ENCODE measurements at places on chromosomes 16 and 17.

DNA sequence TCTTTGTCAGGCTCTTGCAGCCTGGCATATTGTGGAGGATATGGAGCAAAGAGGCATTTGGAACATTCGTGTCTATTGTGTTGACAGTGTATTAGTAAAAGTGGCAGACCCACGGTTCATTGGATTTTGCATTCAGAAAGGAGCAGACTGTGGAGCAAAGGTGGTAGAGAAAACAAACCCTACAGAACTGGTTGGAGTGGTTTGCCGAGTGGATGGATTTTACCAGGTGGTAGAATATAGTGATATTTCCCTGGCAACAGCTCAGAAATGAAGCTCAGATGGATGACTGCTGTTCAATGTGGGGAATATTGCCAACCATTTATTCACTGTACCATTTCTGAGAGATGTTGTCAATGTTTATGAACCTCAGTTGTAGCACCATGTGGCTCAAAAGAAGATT, 44.5 kb downstream of the EFCAB13 start:
- no peak for DNase-seq

- DNase-seq = no peak
These were observed 28.8 kb downstream of the HEATR6 start for GRCh38 chr17:60049936-60050335.

DNA sequence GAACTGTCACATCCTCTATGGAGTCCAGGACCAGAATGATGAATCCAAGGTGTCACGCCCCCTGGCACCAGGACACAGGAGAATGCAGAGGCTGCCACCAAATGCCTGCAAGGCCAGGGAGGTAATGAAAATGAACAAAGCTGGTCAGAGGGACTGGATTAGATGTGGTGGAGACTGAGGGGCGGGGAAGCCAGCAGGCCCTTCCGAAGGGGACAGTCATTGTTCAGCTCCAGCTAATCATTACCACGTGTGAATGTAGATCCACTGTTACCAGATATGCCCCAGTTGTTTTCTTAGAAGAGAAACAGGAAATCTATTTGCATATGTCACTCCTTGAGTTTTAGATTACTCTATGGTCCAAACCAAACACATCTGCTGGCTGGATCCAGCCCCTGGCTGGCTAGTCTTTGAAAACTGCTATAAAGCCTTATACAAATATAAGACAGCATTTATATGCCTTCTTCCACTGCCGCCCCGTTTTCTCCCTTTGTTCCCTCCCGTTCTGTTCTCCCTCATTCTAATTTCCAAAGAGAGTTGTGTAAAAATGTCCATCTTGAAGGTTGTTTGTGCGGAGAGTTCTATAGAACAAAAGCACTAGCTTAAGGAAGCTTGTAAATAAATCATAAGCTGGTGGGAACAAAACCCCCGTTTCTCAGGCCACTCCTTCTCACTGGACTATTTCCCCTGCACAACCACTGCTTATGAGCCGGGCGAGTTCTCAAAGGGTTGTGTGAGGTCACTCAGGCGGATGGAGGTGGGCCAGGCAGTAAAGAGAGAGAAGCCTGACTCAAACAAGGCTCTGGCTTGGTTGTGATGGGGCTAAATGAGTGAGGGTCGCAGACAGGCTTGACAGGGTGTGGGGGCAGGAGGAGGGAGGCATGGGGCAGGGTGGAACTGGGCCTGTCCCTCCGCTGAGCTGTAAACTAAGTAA, 14.2 kb downstream of the CRYM start:
- peak; percentile 91 for DNase-seq

- DNase-seq = no peak
These were observed 656 bp upstream of the IGFBP4 start for GRCh38 chr17:40442392-40443195.

- DNase-seq = peak; percentile 95
These were observed 19.4 kb downstream of the CEP295NL start for GRCh38 chr17:78883533-78884131.

DNA sequence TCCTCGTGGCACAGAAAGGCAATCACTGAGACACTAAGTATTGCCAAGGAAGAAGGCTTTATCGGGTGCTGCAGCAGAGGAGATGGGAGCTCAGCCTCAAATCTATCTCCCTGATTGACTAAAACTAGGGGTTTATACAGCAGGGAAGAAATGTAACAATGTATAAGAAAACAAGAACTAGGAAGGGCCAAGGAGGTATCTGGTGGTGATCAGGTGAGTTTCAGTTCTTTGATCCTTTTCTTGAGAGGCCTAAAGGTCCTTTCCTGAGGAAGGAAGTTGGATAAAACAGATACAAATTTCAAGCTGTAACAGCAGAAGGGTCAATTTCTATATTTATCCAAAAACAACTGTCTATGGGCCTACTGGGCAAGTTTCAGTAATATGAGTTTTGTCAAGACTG, 212.4 kb downstream of the COPRS start:
- DNase-seq = no peak

- DNase-seq = no peak
These were observed 56.0 kb upstream of the TOB1 start for GRCh38 chr17:50922107-50922506.

- no peak for DNase-seq
These were observed 33.7 kb upstream of the TNRC6C start for GRCh38 chr17:77924757-77925336.

GRCh38 chr16:84717484-84717883, 17.7 kb downstream of the USP10 start:
- DNase-seq = peak; percentile 11

DNA sequence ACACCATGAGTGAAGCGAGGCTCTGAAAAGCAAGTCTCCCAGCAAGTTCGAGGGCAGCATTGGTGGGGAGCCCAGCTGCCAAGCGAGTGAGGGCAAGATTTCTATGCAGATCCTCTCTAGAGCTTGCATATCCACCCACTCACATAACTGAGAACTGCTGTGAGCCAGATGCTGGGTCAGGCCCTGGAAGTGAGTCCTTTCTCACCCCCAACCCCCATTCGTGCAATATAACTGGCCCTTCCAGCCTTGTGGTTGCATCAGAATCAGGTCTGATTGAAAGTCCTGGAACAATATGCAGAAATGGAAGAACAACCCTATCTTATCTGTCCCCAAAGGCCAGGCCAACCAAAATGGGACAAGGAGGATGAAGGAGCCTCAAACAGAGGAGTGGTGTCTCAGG, 146.6 kb downstream of the IRX5 start:
- no peak for DNase-seq

DNA sequence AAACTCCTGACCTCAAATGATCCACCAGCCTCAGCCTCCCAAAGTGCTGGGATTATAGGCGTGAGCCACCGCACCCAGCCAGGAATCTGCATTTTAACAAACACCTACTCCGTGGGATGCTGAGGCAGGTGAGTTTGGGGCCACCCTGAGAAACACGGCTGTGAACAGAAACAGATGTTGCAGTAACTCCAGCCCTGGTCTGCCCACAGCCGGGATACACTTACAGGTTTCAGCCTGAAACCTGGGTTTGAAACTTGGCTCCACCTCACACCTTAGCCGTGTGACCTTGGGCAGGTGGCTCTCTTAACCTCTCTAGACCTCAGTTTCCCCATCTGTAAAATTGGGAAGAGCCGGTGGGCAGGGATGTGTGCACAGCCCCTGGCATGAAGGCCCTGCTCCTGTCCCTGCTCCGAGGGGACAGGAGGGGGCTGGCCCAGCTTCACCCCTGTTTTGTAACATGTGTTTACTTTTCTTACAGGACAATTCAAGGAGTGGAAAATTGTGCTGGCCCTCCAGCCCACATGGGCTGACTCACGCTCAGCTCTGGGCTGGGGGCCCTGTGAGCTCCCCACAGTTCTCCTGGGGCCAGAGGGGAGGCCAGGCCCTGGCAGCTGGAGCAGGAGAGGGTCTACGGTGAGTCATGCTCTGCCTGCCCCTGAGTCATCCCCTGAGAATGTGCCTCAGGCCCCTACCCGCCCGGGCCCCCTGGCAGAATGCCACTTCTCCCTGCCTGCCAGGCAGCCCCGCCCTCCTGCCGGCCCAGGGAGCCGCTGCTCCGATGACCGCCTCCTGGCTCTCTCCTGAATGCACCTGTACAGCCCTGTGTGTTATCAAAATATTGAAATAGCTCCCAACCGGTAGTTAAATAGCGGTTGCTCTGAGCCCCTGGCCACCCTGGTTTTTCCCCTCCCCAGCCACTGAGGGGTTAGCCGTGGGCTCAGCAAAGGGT, 7.7 kb upstream of the PPL start:
- peak; percentile 96 for DNase-seq

DNA sequence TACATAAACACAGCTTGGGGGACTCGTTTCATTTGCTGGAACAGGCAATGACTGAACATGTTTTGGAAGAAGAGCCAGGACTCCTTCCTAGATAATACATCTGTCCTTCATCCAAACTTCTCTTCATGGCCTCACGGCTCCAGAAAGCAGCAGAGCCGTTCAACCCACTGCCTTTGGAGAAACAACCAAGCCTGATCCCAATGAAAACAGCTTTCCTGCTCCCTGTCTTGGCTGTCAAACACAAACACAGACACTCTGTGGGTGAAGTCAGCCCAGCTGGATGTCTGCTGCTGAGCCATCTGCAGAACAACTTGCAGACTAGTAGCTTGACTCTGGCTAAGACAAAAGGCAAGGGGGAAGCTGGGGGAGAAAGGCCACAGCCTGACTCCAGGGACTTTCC, 345.1 kb upstream of the PSMD7 start:
- DNase-seq = no peak

DNA sequence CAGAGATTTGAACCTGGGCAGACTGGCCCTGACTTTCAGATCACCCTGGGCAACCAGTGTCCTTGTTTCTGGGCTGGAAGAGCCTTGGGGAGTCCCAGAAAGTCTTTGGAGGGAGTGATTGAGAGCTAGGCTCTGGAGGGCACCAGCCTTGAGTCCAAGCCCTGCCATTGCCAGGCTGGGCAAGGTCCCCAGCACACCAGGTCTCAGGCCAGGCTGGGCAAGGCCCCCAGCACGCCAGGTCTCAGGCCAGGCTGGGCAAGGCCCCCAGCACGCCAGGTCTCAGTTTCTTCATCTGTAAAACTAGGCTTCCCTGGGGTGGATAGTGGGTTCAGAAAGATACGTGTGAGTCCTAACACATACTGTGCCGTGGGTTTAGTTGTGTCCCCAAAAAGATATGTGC, 135.0 kb downstream of the IRF8 start:
- no peak for DNase-seq

GRCh38 chr16:66810391-66810790, 9.0 kb upstream of the TERB1 start:
- no peak for DNase-seq

- DNase-seq = no peak
These were observed 11.1 kb downstream of the RAB40B start for GRCh38 chr17:82687375-82687861.

- no peak for DNase-seq
These were observed 20.2 kb downstream of the ABR start for GRCh38 chr17:1159431-1160180.

- DNase-seq = no peak
These were observed 75.0 kb downstream of the TMEM132E start for GRCh38 chr17:34654276-34654880.

GRCh38 chr17:60079401-60080243, 901 bp upstream of the HEATR6 start:
- no peak for DNase-seq

DNA sequence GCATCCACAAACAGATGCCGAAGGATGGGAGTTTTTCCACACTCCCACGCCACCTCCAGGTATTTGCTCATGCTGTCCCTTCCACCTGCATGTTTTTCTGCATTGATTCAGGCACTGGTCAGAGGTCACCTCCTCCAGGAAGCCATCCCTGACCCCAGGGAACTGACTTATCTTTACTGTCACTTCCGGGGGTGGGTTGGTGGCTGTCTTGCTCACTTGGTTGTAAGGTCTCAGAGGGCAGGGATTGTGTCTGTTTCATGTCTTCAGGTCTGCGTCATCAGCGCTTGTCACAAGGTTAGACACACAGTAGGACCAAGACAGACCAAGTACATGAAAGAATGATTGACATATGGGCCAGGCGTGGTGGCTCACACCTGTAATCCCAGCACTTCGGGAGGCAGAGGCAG, 1.9 kb upstream of the IL4R start:
- DNase-seq = no peak

DNA sequence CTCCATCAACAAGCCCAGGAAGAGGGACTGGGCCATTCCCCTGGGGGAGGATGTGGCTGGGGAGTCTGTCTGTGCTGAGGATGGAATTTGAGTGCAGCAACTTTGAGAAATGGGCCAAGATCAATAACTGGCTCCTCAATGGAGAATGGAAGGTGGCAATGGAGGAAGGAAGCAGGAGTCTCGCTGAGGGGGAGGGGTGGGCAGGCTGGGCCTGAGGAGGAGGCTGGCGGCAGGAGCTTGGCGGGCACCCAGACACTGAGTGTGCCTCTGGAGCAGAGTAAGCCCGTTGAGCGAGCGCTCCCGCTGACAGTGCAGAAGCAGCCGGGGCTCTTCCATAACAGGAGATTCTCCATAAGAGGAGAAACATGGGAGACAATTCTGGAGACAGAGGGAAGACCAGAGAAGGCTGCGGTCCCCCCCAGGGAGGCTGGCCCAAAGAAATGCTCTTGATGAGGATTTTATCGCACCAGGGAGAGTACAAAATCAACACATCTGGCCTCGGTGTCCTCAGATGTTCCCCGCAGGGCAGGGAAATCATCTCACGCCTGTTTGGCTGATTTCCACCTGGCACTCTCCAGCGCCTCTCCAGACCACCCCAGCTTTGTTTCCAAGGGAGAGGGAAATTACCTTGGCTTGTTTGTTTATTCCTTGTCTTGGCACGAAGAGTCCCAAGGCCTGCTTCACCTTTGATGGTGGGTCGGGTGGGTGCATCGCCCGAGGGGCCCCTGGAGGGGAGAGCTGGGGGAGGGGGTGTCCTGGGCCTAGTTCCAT, 2.8 kb upstream of the MMP15 start:
- DNase-seq = no peak

DNA sequence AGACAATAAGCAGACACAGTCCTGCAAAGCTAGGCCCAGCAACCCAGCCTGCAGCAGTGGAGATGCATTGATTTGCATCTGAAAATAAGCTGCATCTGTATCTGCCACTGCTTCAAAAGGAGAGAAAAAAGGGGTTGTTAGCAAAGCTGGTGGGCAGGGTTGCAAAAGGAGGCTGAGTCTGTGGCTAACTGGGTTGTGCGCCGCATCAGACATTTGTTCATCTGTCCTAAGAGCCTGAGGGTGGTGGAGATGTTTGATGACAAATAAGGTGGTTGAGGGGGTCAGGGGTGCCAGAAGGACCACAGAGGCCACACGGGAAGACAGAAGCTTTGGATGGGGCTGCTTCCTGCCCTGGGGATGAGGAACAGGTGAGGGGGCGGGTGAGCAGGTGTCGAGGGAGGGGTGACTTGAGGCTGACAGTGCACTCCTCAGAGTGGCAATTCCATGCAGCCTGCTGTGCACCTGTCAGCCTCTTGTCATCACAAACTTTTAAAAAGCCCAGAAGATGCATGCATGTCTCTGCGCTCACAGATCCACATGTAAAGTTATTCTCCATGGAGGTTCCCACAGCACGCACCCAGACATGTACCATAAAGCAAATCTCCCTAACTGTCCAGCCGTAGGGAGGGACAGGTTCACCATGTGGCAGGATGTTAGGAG, 35.4 kb downstream of the WSB1 start:
- peak; percentile 86 for DNase-seq

- no peak for DNase-seq
These were observed 48.4 kb upstream of the RCVRN start for GRCh38 chr17:9953492-9953891.

Data from vagina (tissue), 2 donors.